Foreskin keratinocyte (primary cell): ENCODE measurements at places on chromosomes 11 and 22. TPM values are rescaled to one million over a fixed set of nuclear protein-coding genes. Genes with fewer than 3 reads are reported as not detected.

DNA sequence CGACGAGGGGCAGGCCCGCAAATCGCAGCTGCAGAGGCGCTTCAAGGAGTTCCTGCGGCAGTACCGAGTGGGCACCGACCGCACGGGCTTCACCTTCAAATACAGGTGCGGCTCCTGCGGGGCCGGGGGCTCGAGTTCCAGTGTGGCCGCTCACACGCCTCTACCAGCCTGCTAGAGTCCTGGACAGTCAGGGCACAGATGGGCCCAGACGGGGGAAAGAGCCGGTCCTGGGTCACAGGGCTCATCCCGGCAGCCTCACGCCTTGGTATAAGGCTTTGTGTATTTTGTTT, 506 bp downstream of the MCM5 start:
- DNase-seq, result no peak

GRCh38 chr11:120109531-120109930, 28.4 kb downstream of the TRIM29 start:
- no peak for DNase-seq

DNA sequence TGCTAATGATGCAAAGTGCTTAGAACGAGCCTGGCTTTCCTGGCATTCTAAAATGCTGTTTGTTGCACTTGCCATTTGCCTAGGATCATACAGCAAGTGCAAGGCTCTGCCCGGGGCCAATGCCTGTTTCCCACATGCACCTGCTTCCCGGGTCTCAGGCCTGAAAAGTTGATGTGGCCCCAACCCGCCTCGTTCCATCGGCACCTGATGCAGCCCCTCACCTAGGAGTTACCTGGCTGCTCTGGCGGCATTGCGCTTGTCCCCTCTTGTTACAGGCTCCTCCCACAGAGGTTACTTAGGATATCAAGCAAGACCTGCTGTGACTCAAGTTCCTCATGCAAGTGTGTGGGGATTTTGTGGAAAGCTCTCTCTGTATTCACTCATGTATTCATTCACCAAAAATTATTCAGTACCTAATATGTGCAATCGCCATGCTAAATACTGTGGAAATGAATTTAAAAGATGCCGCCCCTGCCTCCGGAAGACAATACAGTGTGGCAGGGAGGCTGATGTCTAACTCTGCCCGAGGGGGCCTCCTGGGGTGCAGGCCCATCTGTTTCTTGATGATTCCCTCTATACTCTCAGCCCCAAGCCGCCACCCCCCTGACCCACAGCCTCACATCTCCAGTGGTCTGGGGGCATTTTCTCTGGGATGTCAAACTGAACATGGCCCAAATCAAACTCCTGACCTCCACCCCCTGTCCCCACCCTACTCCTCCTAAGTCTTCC, 184.5 kb downstream of the EFCAB6 start:
- no peak for DNase-seq

DNA sequence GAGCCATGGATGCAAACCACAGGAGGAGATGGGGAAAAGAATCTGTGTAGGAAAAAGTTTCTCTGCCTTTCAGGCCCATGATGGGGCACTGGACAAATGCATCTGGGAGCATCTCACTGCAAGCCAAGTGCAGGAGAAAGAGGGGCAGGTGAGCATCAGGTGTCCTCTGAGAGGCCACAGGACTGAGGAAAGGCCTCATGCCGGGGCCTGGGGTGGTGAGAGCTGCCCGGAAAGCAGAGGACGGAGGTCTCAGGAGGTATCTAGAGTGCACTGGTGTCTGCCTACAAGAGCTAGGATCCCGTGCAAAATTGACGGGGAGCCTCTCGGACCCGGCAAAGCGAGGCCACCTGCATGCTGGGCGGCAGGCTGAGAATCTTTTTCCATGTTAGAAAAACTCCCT, 73.9 kb downstream of the CTTN start:
- no peak for DNase-seq

DNA sequence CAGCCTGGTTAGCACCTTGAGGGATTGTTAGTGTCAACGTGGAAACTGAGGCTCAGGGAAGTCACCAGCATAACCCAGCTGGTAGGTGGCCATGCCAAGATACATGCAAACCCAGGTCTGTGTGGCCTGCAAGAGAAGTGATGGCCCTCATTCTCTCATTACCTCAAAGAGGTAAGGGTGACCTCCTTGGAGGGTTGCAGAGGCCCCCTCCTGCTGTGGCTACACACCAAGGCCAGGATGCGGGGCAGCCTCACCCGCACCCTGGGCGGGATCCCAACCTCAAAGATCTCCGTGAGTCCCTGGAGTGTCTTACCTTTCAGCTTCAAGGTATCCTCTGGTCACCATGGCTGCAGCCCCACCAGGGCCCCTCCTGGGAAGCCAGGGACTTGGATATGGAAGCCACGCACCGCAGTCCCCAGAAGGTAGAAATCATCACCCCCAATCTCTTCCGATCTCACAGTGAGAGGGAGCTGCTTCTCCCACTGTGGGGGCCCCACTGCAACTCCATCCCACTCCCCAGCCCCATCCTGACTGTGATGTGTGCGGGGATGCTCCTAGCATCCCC, 95.4 kb downstream of the MORC2 start:
- no peak for DNase-seq

DNA sequence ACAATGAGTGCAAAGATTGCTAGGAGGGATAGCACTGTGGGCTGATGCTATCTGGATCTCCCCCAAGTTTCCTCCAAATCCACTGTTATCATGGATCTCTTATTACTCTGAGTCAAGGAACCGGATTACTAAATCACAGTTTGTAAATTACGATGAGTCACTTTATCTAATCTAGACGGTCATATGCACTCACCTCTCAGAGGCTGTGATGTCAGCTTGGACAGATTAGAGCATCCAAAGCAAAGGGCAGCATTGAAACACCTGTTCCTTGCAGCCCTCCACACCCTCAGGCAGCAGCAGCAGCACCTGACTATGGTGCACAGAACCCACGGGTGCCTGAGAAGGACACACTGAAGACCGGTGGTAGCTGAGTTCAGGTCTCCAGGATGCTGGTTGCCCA, 14.0 kb upstream of the POU2AF1 start:
- no peak for DNase-seq

- DNase-seq, result no peak
Observed at GRCh38 chr11:76313271-76313670, 67.7 kb downstream of the THAP12 start.

DNA sequence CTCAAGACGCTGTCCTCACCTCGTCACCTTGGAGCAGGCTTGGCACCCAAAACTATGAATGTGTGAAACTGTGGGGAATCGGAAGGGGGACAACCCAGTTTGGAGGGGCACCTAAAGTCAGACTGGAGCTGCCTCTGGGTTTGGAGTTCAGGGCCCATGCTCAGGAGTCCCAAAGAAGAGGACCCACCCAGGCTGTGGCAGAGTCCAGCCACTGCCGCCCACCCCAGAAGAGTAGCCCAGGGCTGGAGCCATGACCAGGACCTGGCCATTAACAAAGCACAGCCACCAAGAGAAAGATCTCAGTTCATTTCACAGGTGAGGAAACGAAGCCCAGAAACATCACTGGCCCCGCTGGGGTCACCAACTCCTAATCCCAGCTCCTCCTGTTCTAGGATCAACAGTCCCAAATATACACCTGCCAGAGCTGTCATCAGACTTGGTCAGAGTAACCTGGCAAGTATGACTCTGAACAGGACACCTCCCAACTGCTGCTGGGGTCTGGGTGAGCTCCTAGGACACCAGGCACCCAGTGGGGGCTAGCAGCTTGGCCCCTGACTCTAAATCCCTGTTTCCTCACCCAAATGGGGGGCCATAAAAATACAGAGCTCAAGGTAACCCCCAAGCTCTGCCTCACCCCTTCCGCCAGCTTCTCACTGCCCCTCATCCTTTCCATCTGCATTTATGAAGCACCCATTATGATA, 2.7 kb downstream of the RAB3IL1 start:
- no peak for DNase-seq

GRCh38 chr22:43812149-43812842, at the start of gene EFCAB6:
Gene EFCAB6 (minus strand): TSS chr22:43812305. CDS start chr22:43782318, 29,987 bp downstream.
- DNase-seq, result peak; percentile 62

- no peak for DNase-seq
Observed at GRCh38 chr11:47377571-47378009, 757 bp downstream of the SPI1 start.

- peak; percentile 4 for DNase-seq
Observed at GRCh38 chr11:124446916-124447315, 1.4 kb upstream of the OR8B8 start.

DNA sequence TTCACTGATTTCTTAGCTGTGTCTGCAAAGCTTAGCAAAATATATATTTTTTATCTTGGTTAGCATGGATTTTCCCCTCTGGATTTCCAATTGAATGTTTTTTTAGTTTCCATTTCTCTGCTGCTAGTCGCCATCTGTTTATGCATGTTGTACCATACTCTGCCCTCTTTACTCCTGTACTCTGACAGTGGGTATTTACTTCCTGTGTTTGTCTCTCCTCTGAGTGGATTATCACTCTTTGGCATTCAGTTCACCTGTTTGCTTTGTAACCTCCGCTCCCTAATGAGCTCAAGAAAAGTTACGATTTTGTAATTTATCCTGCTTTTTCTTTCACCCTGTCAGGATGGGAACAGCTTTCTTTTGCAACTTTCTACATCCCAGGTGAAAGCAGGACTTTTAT, 59.1 kb downstream of the PDHX start:
- DNase-seq, result no peak

DNA sequence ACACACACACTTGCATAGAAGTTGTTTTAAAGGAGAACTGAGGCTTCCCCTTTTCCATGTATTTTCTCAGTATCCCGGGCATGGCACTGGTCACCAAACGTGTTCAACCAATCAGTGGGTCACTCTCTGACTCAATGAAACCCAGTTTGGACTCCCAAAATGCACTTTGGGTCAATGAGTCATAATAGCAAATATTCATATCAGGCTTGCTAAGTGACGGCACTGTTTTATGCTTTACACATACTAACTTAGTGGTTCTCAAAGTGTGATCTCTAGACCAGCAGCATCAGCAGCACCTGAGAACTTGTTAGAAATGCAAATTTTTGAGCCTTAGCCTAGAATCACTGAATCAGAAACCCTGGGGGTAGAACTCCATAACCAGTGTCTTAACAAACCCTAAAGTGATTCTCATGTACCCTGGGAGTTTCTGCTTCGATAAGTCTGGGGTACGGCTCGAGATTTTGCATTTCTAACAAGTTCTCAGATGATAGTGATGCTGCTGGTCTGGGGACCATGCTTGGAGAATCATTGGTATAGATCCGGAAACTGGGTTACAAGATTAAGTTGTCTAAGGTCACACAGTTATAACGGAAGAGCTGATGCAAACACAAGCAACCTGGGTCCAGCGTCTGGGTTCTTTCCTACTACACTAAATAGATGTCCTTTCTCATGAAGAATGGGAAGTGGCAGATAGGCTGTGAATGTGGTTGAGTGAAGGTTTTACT, 35.6 kb downstream of the ETS1 start:
- no peak for DNase-seq

- no peak for DNase-seq
Observed at GRCh38 chr11:2305788-2306451, 4.1 kb downstream of the TSPAN32 start.

DNA sequence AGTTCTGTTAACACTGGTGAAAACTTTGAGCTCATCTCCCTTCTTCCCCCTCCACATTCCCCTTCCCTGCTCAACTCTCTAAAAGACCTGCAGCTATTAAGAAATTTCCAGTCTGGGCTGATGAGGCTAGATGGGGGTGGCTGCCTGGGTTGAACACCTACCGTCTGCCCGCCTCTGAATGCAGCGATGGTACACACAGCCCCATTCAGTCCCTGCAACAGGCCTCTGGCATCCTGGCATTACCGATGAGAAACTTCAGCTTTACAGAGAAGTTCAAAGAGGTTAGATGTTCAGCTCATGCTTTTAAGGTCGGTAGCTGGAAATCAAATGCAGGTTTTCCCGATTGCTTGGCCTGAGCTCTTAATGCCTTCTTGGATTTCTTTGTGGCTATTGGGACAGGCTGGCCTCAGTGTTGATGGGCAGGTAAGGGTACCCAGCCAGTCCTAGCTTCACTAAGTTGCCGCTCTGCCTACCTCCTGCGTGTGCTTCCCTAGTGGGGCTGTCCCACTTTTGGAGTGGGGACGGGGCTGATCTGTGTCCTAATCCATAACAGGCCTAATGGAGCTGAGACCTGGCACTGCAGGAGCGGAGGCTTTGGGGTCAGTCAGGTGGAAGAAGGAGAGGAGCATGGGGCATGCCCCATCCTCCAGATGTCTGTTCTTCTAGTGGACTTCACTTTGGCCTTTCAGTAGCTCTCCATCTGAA, 49.1 kb downstream of the ZBTB16 start:
- no peak for DNase-seq

GRCh38 chr11:44519989-44520737, 45.3 kb upstream of the CD82 start:
- DNase-seq, result no peak

DNA sequence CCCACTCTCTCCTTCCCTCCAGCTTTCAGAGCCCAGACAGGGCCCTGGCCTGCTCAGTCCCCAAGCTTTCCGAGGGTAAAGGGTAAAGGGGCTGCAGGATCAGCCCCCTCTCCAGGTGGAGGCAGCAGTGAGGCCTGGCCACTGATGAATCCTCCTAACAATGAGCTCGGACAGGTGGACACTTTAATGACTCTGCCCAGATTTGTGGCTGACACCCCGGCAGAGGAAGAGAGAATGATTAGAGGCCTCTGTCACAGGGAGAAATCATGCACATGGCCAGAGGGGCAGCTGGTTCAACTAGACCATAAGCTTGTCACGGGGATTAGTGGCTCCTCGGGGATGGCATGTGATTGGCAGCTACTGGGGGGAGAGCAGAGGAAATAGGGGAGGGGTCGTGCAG, 587.5 kb upstream of the B3GAT1 start:
- no peak for DNase-seq

DNA sequence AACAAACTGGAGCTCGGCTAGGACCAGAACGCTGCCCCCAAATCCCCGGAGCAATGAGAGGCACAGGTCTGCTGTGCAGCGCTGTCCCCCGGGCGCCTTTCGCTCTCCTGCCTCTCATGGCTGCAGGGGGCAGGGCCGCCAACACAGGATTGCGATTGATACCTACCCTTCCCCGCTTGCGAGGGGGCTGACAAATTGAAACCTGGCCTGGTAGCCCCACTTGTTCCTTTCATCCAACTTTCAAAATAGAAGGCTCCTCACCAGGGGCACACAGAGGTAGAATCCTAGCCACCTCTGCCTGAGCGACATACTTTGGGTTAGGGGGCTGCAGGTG, 642 bp upstream of the CASTOR1 start:
- DNase-seq, result no peak

DNA sequence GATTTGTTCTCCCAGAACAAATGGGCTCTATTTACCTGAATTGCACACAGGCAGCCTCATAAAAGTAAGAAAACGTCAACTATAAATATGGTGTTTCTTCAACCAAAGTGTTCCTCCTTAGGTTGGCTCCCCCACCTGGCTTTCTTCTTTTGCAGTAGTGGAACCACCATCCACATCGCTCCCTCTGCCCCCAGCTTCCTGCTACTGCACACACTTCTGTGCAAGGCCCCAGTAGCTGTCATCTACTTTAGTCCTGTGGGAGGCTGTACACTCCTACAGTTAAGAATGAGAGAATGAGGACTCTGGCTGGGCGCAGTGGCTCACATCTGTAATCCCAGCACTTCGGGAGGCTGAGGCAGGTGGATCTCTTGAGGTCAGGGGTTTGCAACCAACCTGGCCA, 89.5 kb downstream of the BMAL1 start:
- DNase-seq, result no peak

The APOL1 gene
- polyA plus RNA-seq, result 1.2 and 2.2 TPM in 2 replicates

The CRYAB gene
- polyA plus RNA-seq, result 1.0 and 1.2 TPM in 2 replicates

The DUSP8 gene
- 0.90 and 1.3 TPM in 2 replicates for polyA plus RNA-seq

The CHRM1 gene
- polyA plus RNA-seq, result not detected in 2 replicates

The RAB3IL1 gene
- 0.52 and 0.55 TPM in 2 replicates for polyA plus RNA-seq

The CTSC gene
- 355 and 470 TPM in 2 replicates for polyA plus RNA-seq

The C22orf31 gene
- polyA plus RNA-seq, result not detected in 2 replicates

The MS4A12 gene
- polyA plus RNA-seq, result not detected in 2 replicates

The DAGLA gene
- 0.10 and 0.11 TPM in 2 replicates for polyA plus RNA-seq
